Thymus (tissue), 14 donors: ENCODE measurements at places on chromosomes 16 and 17. TPM values are rescaled to one million over a fixed set of nuclear protein-coding genes. Genes with fewer than 3 reads are reported as not detected.

The VPS35 gene
- total RNA-seq: 80.2 TPM

DNA sequence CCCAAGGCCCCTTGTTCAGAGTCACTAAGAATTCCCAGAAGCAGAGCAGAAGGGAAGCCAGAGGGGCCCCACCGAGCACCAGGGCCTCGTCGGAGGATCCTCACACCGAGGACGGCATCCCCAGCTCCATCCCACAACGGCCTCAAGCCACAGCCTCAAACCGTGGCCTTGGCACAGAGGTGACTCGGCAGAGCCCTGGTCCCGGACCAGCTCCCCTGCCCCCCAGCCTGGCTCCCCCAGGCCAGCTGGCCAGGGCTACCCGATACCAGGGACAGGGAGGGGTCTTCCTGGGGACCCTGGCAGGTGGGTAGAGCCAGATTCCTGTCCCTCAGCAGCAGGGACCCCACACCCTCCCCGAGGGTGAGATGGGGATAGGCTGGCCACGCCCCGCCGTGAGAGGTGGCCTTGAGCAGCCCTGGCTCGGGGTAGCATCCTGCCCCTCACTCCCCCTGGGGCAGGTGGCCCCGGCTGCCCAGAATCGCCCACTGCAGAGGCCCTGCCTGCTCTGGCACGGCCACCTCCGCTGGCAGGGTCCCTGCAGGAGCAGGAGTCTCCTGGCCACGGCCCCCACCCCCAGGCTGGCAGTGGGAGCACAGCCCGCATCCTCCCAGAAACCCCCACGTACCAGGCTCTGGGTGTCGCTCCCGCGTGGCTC lies 5.6 kb upstream of the PVALEF start:
- no peak overlapping the region for H3K27ac ChIP-seq
- DNase-seq: no peak
- no peaks in the 10 kb centered on the region for H3K4me1 ChIP-seq
- no peak overlapping the region for H3K4me3 ChIP-seq

DNA sequence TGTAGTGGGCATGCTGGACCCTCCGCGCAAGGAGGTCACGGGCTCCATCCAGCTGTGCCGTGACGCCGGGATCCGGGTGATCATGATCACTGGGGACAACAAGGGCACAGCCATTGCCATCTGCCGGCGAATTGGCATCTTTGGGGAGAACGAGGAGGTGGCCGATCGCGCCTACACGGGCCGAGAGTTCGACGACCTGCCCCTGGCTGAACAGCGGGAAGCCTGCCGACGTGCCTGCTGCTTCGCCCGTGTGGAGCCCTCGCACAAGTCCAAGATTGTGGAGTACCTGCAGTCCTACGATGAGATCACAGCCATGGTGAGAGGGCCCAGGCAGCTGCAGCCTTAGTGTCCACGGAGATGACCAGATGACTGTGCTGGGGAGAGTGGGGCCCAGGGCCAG lies 22.3 kb downstream of the ATP2A1 start:
- H3K27me3 ChIP-seq: no peaks in the 10 kb centered on the region
- peaks cover 40% of the 10 kb centered on the region for H3K4me1 ChIP-seq
- H3K27ac ChIP-seq: no peak overlapping the region
- DNase-seq: no peak

DNA sequence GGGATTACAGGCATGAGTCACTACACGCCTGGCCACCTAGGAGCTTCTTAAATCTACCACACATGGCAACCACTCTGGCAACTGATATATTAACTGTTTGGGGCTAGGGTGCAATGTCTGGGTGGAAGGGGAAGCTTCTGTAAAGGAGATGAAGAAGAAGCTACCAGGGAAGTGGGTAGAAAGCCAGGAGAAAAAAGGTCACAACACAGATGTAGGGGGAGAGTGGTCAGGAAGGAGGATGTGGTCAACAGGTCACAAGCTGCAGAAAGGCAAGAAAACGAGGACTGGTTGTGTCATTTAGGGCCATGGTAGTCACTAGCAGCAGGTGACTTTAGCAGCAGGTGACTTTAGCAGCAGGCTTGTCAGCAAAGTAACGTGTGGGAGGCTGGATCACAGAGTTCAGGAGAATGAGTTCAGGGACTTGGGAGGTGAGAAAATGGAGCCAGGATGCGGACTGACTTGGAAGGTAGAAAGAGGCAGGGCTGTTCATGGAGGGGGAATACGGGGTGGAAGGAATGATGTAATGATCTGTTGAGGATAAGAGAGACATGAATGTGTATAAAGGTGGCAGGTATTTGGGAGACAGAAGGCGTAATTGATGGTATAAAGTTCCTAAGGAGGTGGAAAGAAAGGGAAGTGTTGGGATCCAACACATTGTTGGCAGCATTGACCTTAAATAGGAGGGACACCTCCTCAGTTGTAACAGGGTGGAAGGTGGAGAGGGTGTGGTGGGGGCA lies 16.3 kb upstream of the WFIKKN2 start:
- H3K27ac ChIP-seq: no peak overlapping the region
- H3K4me1 ChIP-seq: no peaks in the 10 kb centered on the region
- DNase-seq: no peak
- H3K27me3 ChIP-seq: peaks cover 12% of the 10 kb centered on the region
- H3K36me3 ChIP-seq: no peaks in the 10 kb centered on the region
- no peak overlapping the region for H3K4me3 ChIP-seq

DNA sequence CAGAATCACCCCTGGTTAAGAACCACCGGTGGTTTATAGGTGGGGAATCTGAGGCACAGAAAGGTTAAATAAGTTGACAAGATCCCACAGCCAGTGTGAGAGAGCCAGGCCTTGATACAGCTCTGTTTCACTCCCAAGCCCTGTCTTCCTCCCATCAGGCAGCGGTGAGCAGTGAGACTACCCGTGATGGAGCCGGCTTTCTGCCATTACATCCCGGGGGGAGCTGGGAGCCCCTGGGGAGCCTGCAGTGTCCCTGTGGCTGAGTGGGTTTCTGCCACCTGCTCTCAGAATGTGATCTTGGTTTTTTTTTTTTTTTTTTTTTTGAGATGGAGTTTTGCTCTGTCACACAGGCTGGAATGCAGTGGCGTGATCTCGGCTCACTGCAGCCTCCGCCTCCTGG lies 66.4 kb downstream of the ABCC1 start:
- no peaks in the 10 kb centered on the region for H3K27me3 ChIP-seq
- H3K4me1 ChIP-seq: no peaks in the 10 kb centered on the region
- no peak overlapping the region for H3K27ac ChIP-seq
- peaks cover 42% of the 10 kb centered on the region for H3K36me3 ChIP-seq

DNA sequence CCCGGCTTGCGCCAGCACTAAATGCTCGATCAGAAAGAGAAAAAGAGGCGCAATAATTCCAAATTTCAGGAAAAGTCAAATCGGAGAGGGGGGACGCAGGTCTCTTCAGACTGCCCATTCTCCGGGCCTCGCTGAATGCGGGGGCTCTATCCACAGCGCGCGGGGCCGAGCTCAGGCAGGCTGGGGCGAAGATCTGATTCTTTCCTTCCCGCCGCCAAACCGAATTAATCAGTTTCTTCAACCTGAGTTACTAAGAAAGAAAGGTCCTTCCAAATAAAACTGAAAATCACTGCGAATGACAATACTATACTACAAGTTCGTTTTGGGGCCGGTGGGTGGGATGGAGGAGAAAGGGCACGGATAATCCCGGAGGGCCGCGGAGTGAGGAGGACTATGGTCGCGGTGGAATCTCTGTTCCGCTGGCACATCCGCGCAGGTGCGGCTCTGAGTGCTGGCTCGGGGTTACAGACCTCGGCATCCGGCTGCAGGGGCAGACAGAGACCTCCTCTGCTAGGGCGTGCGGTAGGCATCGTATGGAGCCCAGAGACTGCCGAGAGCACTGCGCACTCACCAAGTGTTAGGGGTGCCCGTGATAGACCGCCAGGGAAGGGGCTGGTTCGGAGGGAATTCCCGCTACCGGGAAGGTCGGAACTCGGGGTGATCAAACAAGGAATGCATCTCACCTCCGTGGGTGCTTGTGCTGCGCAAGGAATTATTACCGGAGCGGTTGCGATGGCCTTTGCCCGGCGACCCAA lies 4.0 kb upstream of the DLX4 start:
- no peak for DNase-seq
- H3K27ac ChIP-seq: no peak overlapping the region
- H3K4me3 ChIP-seq: no peak overlapping the region
- H3K27me3 ChIP-seq: peaks cover 77% of the 10 kb centered on the region
- no peaks in the 10 kb centered on the region for H3K36me3 ChIP-seq

DNA sequence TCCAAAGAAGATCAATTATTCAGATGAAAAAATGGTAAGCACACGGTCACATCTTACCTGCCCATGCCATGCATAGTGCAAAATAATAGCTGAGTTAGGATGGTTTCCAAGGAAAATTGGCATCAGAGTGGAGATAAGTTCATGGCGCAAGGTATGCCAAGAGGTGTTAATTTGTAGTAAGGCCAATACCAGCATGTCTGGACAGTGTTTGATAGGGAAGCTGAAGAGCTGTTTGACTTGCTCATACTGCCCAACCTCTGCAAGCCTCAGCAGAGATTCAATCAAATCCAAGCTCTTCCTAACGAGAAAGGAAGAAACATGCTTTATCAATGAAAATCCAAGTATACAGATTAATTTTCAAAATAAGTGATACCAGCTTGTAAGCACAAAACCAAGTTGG lies 51.0 kb downstream of the CNOT1 start:
- DNase-seq: no peak
- H3K4me1 ChIP-seq: no peaks in the 10 kb centered on the region
- H3K27me3 ChIP-seq: no peaks in the 10 kb centered on the region

GRCh38 chr16:5502467-5502869 lies 404.9 kb upstream of the EEF2KMT start:
- no peaks in the 10 kb centered on the region for H3K27me3 ChIP-seq
- H3K4me3 ChIP-seq: no peak overlapping the region
- H3K27ac ChIP-seq: no peak overlapping the region
- no peaks in the 10 kb centered on the region for H3K36me3 ChIP-seq

- no peak overlapping the region for H3K4me3 ChIP-seq
- no peak for DNase-seq
- H3K36me3 ChIP-seq: peaks cover 63% of the 10 kb centered on the region
- H3K27me3 ChIP-seq: no peaks in the 10 kb centered on the region
- H3K27ac ChIP-seq: no peak overlapping the region
- peaks cover 7% of the 10 kb centered on the region for H3K4me1 ChIP-seq
Measured at GRCh38 chr16:2432286-2432685, 3.0 kb downstream of the CCNF start.

DNA sequence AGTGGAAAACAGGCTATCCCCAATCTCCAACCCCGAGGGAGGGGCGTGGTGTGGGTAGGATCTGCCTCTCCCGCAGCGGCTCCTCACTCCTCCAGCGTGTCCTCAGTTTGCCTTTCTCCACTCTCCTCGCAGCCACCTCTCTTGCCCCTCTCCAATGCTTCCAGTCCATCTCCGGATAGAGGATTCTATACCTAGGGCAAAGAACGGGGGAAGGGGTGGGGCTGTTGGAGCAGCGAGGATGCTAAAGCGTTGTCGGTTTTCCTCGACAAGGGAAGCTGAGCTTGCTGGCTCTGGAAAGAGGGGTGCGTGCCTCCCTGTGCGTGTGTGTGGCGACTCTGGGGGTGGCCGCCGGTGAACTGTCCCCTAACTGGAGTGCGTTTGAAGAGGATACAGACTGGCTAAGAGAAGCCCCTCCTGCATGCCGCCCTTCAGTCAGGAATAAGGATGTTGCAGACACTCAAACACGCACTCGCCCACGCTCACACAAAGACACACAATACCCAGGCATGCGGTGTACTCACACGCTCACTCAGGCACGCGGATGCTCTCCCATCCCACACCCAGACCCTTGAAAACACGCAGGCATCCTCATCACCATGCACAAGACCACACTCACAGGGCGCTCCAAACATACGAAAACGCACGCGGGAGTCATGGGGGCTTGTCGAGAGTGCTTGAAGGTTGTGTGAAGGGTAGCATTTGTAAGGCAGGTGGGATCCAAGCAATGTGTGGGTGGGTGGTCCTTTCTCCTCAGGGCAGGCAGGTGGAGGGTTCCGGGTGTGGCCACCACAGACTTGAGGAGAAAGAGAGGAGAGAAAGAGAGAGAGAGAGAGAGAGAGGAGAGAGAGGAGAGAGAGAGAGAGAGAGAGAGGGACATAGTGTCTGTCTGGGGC lies 655 bp upstream of the GPR139 start:
- no peak overlapping the region for H3K4me3 ChIP-seq
- no peak overlapping the region for H3K27ac ChIP-seq

GRCh38 chr17:33515974-33516373 lies 222.9 kb upstream of the ASIC2 start:
- H3K27ac ChIP-seq: no peak overlapping the region
- H3K4me3 ChIP-seq: no peak overlapping the region
- no peaks in the 10 kb centered on the region for H3K27me3 ChIP-seq
- no peak for DNase-seq
- no peaks in the 10 kb centered on the region for H3K36me3 ChIP-seq

DNA sequence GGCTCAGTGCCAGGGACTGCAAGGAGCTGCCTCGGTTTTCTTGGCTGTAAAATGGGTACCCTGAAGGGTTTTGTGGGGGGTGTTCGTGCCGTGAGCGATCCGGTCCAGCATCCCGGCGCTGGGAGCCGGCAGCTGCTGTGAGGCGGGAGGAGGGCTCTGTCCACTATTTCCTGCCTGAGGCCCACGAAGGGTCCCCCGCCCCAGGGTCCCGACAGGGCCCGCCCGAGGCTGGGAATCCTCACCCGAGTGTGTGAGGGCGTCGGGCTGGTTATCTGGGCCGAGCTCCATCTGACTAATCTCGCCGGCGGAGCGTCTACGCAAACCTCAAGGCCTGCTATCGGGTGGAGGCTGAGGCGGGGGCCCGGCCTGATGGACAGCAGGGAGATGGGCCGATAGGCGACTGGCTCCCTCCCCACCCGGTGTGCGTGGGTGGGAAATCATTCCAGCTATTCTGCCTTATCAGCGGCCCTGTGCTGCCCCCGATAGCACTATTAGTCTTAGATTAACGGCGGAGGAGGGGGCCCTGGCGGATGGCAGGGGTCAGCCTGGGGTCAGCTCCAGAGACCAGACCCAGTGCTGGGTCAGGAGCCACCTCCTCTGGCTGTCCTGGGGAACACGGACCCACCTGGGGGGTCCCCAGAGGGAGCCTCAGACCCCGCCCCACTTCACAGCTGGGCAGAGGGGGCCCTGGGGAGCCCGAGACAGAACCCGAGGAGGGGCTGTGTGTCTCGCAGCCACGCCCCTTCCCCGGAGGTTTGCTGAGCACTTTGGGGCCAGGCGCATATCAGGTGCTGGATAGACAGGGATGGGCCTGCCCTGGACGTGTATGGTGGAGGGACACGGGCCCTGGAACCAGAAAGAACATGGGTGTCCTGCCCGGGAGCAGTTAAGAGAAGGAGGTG lies 44.7 kb downstream of the ZFPM1 start:
- no peak overlapping the region for H3K27ac ChIP-seq
- H3K27me3 ChIP-seq: no peaks in the 10 kb centered on the region
- H3K36me3 ChIP-seq: peaks cover 48% of the 10 kb centered on the region

DNA sequence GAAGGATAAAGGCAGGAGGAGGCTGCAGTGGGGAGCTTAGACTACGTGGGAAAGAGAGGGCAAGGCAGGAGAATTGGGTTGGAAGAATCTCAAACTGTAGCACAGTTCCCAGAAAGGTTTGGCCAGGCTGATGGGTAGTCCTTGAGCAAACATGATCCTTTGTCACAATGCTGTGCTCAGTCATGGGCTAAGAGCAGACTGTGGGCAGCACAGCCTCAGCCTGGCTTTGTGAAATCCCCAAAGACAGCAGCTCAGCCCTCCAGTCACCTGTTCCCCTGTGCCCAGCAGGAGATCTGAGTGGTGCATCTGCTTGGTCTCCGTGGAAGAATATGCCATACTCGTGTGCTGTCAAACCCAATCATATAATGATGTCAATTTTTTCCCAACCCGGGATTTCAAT lies 10.6 kb upstream of the ENGASE start:
- H3K27me3 ChIP-seq: no peaks in the 10 kb centered on the region
- H3K36me3 ChIP-seq: no peaks in the 10 kb centered on the region
- H3K27ac ChIP-seq: no peak overlapping the region
- DNase-seq: no peak
- no peaks in the 10 kb centered on the region for H3K4me1 ChIP-seq
